Fibroblast of skin of left quadriceps (primary cell): ENCODE measurements at places on chromosomes 11 and 22.

- no peak for DNase-seq
Observed at GRCh38 chr11:19380375-19380774, 139.6 kb upstream of the E2F8 start.

GRCh38 chr11:18798799-18799469 lies 7.3 kb upstream of the PTPN5 start:
- no peak for DNase-seq

GRCh38 chr11:88431675-88432341 lies 94.3 kb upstream of the CTSC start:
- no peak for DNase-seq

DNA sequence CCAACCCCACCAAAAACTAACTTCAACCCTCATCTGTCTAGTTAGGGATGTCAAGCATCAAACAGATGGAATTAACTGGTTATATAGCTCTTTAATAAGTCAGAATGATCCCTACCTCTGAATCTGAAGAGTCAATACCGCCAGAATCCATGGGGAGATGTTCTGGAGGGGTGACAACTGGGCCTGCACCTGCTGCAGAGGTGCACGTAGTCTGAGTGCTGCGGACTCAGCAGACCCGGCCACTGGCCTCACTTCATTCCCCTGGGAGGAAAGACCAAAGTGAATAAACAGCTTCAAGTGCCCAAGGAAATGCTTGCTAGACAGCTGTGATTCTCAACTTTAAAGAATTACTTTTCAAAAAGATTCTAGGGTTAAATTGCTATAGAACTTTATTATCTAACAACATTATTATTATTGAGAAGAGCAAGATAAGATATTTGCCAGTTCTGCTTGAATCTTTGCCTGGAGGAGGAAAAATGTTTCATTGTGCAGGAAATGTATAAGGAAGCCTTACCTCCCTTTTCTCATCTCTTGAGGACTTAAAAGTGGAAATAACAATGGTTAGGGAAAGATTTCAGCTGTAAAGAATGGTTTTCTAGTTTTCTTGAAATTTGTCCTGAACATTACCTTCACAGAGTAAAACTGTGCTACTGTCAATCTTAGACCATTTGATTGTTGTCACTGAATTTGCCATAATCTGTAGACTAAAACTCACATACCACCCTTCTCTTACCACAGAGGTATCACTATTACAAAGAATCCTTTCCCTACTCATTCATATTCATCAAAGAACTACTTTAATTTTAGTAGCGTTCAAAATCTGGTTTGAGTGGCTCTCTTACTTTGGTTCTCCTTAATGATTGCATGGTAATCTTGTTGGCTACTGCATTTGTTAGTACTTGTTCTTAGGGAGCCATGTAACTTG lies 4.2 kb downstream of the XBP1 start:
- DNase-seq = no peak

DNA sequence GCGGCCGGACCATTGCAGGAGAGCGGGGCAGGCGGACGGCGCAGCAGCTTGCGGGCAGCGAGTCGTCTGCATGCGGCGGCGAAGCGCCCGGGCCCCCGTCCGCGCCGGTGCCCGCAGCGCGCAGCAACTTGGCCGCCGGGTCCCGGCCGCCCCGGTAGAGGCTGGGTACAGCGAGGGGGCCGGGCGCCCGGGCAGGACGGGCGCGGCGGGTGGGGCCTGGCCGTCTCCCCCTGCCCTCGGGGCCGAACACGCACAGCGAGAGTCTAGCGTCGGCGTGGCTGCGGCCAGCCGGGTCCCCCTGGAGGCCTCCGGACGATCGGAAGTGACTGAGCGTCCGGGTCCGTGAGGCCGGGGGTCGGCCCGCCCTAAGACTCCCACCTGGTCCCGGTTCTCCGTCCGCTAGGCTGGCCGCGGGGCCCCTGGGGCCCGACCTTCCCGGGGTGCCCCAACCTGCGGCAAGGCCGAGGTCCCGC lies 775 bp upstream of the TRABD start:
- no peak for DNase-seq

- no peak for DNase-seq
Observed at GRCh38 chr22:19872779-19873137, 18.1 kb upstream of the GNB1L start.

DNA sequence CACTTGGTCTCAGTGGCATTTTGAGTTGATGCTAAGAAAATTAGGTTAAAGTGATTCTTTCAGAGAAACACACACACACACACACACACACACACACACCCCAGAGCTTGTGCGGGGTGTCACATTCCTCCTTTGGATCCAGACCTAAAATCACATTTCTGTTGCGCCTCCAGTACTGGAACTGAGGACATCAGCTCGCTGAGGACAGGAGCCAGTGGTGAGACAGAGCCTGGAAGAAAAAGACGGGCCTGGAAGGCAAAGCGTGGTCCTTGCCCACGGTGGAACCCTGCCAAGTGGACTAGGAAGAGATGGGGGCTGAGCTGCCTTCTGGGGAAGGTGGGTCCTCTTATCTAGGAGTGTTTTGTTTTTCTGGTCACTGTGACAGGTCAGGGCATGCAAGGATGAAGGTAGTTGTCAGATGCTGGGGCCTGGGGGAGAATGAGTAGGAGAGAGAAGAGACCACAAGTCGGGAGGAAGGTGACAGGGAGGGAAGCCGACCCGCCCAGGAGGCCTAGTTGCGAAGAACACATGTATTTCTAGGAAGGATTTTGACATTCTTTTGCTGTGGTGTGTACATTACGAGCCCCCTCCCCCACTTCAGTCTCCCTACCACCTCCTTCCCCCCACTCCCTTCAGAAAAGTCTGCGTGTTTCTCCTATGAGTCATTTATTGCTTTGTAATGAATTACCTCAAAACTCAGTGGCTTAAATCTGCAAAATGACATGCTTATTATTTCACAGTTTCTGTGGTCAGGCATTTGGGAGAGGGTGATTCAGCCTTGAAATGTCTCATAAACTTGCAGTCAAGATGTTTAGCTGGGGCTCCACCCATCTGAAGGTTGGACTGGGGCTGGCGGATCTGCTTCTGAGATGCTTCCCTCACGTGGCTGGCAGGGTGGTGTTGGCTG lies 4.8 kb upstream of the ELFN2 start:
- DNase-seq = peak; percentile 100

- peak; percentile 23 for DNase-seq
Observed at GRCh38 chr22:50684986-50685385, 12.4 kb downstream of the SHANK3 start.

- peak; percentile 31 for DNase-seq
Observed at GRCh38 chr11:68313574-68314202, 1.3 kb downstream of the LRP5 start.

GRCh38 chr22:50540381-50540780 lies 5.3 kb upstream of the KLHDC7B start:
- no peak for DNase-seq

GRCh38 chr11:66362481-66363147 lies 8.9 kb downstream of the SLC29A2 start:
- no peak for DNase-seq

- DNase-seq = no peak
Observed at GRCh38 chr11:72799441-72799840, 5.6 kb upstream of the STARD10 start.

DNA sequence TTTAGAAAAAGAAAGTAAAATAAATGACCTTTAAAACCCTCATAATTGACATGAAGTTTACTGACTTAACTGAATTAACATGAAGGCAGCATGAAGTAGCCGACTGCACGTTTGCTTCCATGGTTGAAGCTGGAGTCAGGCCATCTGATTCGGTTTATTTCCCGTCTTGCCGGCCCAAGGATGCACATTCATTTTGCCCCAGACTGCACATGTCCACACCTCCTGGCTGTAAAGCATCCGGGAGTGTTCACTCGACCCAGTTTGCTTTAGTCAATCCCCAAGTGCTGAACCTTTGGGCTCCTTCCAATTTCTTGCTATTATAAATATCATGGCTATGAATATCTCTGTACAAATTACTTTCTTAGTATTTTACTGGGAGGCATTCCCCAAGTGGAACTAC lies 17.7 kb upstream of the TUB start:
- DNase-seq = peak; percentile 37

DNA sequence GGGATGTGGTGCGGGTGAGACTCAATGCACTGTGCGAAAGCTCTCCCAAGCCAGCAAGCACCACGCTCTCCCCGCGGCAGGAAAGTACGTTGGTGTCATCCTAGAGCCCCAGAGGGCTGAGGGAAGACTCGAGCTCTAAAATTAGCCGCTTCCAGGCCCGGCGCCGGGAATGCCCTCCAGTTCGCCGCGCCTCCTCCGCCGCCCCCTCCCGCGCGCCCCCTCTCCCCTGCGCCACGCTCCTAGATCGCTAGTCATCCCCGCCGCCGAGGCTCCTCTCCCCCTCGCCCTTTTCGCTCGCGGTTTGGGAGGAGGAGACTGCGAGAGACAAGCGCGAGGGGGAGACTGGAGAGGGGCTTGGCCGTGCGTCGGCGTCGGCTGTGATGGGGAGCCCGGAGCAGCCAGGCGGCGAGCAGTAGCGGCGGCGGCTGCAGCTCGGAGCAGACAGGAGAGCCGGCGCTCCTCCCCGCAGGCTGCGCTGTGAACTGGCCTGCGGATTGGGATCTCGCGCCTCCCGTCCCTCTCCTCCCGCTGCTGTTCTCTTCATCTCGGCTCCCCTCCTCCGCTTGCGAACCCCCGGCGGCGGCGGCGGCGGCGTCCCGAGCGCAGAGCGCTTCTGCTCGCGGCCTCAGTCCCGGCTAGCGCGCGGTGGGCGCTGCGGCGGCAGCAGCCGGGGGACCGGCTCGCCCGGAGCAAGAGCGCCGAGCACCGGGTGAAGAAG lies at the start of gene FAT3:
FAT3 (plus strand) TSS at position 412 of the 718 bp plus-strand sequence. CDS start 127,295 bp downstream, outside the sequence.
- DNase-seq = peak; percentile 62

DNA sequence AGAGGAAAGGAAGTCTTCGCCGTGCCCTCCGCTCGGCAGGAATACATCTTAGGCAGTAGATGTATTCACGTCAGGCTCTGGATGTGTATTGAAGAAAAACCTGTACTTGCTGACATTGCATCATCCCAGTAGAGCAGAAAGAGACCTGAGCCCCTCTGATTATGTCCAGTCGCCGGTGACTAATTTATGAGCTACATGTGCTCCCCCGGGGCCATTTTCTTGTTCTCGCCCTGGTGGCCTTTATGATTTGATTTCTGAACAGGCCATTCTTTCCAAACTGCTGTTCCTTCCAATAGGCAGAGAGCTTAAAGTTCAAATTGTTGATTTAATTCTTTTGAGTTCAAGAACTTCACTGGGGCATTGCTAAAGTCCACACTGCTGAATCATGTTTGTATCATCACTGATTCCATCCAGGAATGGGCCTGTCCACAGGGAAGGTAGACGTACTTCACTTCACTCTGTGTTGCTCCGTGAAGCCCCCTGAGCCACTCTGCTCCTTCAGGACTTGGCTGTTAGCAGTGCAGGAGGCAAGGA lies 137.3 kb upstream of the RASSF10 start:
- no peak for DNase-seq

- DNase-seq = no peak
Observed at GRCh38 chr22:45976254-45977002, 534 bp downstream of the WNT7B start.

- no peak for DNase-seq
Observed at GRCh38 chr11:8801121-8801520, 109.9 kb upstream of the AKIP1 start.

DNA sequence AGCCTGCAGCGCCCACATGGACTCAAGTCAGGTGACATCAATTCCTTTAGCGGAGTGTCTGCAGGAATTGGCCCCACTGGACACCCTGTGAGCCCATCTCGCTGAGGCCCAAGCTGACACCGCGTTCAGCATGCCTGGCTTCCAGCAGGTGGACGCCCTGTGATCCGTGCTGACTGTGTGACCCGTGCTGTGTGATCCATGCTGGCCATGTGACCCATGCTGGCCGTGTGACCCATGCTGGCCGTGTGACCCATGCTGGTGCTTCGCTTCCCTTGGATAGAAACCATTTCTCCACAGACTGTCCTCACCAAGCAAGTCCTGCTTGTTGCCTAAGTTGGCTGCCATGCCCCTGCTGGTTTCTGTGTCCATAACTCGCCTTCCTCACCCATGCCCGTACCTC lies 392.1 kb downstream of the BRD1 start:
- no peak for DNase-seq

DNA sequence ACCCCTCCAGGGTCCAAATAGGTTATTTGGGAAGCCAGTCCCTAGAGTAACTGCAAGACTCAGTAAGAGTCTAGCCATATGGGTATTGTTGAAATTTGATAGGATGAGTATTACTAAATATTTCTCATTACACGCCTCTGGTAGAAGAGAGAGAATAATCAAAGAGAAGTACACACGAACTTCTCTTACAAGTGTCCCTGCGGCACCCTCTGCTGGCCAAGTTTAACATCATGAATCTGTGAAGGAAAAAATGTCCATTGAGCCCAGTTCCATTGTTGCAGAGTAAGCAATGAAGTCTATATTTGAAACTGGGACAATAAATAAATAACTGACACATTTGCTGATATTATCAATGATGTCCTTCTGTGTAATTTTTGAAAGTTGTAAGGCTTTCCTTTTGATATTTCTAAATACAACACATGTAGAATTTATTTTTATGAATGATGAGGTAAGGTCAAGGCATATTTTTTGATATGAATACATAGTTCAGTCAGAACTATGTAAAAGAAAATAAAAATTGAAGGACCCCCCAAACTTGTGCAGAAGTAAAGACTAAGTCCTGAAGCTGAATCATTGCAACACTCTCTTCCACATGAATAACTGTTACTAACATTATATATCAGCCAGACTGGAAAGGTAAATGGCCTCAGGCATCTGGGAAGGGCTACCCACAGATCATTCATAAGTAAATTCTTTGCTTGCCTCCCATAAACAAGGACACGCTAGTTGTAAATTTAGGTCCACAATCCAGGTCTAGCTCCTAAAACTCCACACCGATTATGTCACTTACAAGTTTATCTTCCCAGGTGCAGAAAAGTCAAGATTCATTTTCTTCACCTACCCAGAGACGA lies 10.0 kb downstream of the OR51L1 start:
- peak; percentile 14 for DNase-seq

- DNase-seq = no peak
Observed at GRCh38 chr22:46463435-46464227, 73.8 kb downstream of the CELSR1 start.

DNA sequence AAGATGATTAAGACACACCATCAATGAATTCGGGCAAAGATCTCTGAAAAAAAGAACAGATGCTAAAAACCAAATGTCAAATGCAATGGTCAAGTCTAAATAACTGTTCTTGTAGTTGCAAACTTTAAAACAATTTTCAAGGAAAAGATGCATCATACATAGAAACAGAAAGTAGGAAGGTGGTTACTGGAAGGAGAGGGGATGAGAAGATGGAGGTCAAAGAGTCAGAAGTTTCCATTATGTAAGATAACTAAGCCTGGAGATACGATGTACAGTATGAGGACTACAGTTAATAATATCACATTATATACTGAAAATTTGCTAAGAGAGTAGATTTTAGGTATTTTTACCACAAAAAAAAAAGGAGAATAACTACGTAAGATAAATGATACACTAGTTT lies 27.1 kb downstream of the CWF19L2 start:
- DNase-seq = no peak
